ENCODE measurements at places on chromosomes 4 and X. TPM values are rescaled to one million over a fixed set of nuclear protein-coding genes. Genes with fewer than 3 reads are reported as not detected.

Gene RNF128
- not detected for total RNA-seq

Gene OSTC
- total RNA-seq = 209 TPM

Gene PABPC5
- 0.44 TPM for total RNA-seq

Gene TKTL2
- not detected for total RNA-seq

Gene STATH
- total RNA-seq = not detected

Gene FAM50A
- 111 TPM for total RNA-seq

Gene L1CAM
- total RNA-seq = not detected

Gene MAOB
- not detected for total RNA-seq

Gene DRD5
- not detected for total RNA-seq

Gene YTHDC1
- 68.7 TPM for total RNA-seq

Gene CENPE
- 50.8 TPM for total RNA-seq

Gene FAM9B
- not detected for total RNA-seq

Gene EPGN
- total RNA-seq = not detected

Gene MAGEC1
- total RNA-seq = not detected

Gene MAGEE1
- total RNA-seq = 0.74 TPM

Gene TCP11X2
- not detected for total RNA-seq

Gene COL4A6
- 0.92 TPM for total RNA-seq

Gene UCP1
- total RNA-seq = not detected

Gene KDR
- total RNA-seq = 145 TPM

Gene NDNF
- not detected for total RNA-seq

Gene UGT2B10
- not detected for total RNA-seq

Gene MAGEA9B
- not detected for total RNA-seq

Gene ETDB
- total RNA-seq = not detected

All from endothelial cell of umbilical vein (primary cell).